ENCODE measurements at places on chromosomes 5 and 9.

DNA sequence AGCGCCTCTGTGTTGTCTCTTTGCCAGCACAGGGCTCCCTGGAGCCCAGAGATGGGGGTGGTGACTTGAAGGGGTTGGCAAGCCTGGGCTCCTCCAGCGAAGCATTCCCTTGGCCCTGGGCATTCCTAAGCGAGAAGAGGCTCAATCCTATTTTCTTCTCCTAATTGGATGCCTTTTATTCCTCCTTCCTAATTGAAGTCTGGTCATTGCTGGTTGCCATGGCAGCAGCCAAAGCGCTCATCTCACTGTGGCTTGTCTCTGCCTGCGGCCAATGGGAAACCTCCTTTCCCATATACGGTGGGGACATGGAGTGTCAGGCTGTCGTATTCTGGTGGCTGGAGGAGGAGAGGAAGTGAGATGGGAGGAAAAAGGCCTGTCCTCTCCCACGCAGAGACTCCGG lies 52.3 kb upstream of the RARS1 start:
- DNase-seq = peak; percentile 55

- DNase-seq = no peak
These were observed 29.8 kb upstream of the RXRA start for GRCh38 chr9:134296301-134297082.

DNA sequence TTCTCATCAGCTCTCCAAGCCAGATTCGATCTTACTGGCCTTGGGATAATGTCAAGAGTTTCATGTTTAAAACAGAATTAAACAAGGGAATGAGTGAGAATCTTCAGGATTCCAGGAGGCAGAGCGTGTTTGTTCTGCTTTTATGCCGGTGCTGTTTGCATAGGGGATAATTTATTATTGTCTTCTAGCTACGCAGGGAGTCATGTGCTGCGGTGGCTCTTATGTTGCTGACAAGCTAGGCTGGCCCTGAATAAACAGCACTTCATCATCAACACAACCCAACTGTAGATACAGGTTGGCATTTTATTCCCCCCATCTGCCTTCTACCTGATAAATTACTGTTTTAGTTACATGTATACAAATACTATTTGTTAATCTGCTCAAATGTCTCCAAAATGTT lies 47.1 kb upstream of the PCA3 start:
- no peak for DNase-seq

- no peak for DNase-seq
These were observed 1.4 kb downstream of the IQGAP2 start for GRCh38 chr5:76404223-76405211.

DNA sequence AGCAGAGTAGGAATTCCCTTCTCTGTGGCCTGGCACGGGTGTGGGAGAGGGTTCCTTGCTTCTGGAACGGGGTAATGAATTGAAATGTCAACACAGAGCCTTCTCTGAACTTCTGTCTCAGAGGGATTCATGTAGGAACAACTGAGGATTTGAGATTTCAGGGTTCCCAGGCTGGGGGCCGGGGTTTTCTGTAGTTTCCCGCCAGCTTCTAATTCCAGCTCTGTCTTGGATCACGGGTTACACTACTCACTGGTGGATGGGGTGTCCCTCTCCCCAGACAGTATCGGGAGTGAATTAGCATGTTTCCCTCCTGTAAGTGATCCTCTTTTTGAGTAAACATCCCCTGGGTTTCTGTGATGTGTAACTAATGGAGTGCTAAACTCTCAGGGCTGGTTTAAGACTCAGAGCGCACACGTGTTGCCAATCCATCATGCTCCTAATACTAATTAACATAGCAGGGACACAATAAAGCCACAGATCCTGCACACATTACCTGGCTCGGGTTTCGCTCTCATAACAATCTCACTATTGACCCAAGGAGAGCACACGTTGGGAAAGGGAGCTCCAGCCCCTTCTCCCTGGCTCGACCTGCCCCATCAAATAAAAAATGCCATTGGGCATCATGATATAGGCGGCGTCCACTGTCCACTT lies 18.1 kb upstream of the DMRT2 start:
- DNase-seq = no peak

DNA sequence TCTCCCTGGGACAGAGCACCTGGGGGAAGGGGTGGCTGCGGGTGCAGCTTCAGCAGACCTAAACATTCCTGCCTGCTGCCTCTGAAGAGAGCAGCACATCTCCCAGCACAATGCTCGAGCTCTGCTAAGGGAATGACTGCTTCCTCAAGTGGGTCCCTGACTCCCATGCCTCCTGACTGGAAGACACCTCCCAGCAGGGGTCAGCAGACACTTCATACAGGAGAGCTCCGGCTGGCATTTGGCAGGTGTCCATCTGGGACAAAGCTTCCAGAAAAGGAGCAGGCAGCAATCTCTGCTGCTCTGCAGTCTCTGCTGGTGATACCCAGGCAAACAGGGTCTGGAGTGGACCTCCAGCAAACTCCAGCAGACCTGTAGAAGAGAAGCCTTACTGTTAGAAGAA lies 77.2 kb downstream of the SLCO6A1 start:
- no peak for DNase-seq

GRCh38 chr9:16864649-16865434 lies 5.6 kb downstream of the BNC2 start:
- DNase-seq = no peak

- no peak for DNase-seq
These were observed 11.6 kb downstream of the NAIP start for GRCh38 chr5:71013575-71013974.

GRCh38 chr5:95172659-95173058 lies 112.2 kb downstream of the MCTP1 start:
- DNase-seq = no peak

- no peak for DNase-seq
These were observed 218.1 kb upstream of the WWC1 start for GRCh38 chr5:168073311-168073710.

- DNase-seq = peak; percentile 6
These were observed 115.3 kb downstream of the UNC13B start for GRCh38 chr9:35277171-35277520.

DNA sequence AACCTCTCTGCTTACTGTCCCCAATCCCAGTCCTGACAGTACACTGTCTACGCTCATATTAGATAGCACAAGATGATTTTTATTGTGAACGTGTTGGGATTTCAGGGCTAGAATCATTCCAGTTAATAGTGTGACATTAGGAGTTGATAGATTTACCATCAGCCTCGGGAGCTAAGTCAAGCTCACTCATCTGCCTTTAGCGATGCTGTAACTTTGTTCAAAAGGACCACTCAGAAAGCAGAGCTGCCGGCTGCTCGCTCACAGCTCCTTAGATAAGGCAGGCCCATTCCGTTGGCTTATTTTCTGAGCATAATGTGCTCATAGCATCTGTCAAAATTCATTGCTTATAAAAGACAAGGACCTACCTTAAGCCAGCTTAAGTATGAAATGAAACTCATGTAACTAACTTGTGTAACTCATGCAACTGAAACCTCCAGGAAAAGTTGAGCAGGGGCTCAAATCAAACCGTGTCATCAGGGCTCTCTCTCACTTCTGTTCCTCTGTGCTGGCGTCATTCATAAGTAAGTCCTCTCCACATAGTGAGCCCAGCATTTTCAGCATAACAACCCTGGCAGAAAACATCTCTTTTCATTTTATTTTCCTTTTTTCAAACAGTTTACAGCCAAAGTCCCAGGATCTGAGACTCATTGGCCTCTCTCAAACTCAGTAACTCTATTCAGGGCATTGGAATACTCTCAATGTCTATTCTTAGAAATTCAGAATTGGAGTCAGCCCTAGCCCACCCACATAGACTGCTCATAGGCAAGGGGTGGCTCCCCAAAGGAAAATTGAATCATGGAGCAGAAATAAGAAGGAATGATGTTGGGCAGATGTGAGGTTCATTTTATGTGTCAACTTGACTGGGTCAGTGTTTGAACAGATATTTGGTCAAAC lies 208.8 kb downstream of the MAN2A1 start:
- no peak for DNase-seq

DNA sequence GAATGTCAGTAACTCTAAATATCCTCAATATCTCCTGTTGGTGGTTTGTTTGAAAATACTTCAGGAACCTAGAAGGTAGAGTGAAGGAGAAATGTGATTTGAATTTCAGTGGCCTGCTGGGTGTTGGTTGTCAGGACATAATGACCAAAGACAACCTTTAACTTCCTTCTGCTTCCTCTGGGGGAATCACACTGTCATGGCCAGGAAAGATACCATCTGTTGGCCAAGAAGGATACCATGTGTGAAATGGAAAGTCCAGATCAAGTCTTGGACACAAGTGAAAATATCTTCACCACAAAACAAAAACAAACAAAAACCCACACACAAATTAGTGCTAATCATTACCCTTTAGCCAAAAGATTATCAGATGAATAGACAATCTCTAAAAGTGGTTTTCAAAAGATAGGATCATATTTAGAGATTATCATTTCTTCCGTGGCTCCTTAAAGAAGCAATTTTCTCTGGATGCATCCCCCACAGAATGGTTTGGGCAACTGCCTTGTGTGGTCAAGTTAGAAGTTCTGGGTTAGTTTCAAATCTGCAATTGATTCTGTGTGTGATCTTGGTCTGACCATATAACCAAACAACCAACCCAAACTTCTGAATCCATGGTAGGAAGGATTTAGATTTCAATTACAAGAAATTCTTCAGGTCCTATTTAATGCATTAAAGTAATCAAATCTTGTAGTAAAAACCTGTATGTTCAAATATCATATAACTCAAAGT lies 1.6 kb downstream of the C1QTNF3 start:
- DNase-seq = no peak

- peak; percentile 64 for DNase-seq
These were observed 271.3 kb downstream of the ZSWIM6 start for GRCh38 chr5:61603211-61603908.

DNA sequence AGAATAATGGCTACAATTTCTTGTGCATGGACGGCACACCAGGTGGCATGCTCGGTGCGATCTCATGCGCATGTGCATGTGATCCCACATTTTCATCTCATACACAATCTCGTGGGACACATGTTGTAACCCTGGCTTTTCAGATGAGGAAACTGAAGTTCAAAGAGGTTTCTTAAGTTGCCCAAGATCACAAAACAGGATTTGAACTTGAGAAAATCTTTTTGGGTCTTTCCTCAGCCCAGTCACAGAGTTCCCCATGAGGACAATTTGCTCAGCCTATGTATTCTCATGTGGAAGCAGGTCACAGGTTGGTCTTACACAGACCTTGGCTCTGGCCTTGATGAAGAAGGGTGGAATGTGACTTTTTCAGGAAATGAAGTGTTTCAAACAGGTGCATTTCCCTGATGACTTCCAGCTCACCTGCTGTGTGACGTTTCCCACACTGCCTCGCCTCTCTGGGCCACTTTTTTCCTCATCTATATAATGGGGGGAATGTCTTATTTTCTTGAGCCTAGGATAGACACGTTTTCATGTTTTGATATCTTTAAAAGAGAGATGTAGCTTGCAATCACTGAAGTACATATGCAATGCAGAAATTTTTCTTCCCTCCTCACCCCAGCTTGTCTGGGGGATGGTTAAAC lies 7.1 kb upstream of the ORM1 start:
- no peak for DNase-seq

GRCh38 chr5:4348919-4349318 lies 753.3 kb downstream of the IRX1 start:
- DNase-seq = no peak

DNA sequence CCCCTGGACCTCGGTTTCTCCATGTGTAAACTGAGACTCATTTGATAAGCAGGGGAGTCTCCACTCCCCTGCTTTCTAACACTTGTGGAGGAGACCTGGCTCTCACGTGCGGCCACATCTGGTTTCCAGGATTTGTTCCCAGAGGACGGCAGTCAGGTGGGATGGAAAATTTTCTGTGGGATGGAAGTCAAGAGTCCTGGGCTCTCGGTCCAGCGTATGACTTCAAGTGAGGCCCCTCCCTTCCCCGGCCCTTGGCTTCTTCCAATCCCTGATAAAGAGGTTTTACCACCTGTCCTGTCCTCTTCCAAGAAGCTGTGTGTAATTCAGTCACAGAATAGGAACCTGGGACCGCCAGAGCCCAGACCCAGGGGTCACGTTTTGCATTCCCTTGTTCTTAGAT lies 35.0 kb downstream of the TMOD1 start:
- DNase-seq = no peak

DNA sequence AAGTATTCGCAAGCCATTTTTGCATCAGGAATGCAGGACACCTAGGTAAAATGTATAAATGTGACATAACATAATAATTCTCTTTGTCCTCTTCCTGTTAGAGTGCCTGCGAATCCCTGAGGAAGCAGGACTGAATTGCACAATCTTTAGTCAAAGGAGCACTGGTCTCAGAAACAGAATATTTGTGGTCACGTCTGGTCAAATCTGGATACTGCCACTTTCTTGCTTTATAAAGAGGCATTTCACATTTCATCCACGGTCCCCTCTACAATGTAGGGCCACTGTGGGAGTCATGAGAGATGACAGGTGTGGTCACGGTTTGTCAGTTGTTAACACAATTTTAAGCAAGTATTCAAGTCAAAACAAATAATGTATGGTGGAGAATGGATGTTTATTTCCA lies 564.0 kb downstream of the IRX1 start:
- DNase-seq = no peak

DNA sequence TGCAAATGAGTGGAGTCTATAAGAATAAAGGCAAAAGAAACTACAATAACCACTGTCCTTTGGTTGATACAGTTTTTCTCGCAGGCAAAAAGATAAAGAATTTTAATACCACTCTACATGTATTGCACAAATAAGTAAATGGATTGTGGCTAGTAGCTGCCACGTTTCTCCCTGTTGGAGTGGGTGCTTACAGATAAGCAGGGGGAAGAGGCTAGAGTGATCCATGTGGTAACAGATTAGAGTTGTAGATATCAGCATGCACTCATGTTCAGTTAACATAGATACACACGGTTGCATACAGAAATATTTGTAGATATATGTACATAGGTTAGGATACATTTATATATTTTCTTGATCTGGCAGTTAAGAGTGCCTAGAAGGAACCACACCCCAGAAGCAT lies 179.5 kb downstream of the ARHGEF28 start:
- no peak for DNase-seq

DNA sequence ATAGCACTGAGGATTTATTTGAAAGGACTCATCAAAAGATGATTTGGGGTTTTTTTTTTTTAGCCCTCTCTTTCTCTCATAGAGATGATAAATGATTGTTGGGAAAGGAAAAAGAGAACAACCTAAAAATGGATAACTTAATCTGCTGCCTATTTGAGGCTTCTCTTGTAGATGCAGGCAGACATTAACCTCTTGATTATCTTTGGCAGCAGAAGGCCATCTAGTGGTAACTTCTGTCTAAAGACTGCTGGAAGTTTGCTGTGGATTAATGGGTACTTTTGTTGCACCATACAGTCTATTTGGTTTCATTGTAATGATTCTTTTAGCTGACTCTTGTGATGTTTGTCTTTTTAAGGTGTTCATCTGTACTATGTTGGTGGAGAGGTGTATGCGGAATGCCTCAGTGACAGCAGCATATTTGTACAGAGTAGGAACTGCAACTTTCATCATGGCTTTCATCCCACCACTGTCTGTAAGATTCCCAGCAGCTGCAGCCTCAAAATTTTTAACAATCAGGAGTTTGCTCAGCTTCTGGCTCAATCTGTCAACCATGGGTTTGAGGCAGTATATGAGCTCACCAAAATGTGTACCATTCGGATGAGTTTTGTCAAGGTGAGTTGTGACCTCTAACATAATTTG lies 18.8 kb downstream of the SMIM32 start:
- DNase-seq = no peak
